ENCODE measurements at places on chromosomes 7 and 10. TPM values are rescaled to one million over a fixed set of nuclear protein-coding genes. Genes with fewer than 3 reads are reported as not detected.
A peak's percentile ranks its signal among the peaks of the same experiment; 100 is the strongest.

GRCh38 chr7:106070567-106071254 lies 41.4 kb downstream of the SYPL1 start:
- no peak for DNase-seq

APBB1IP gene
- 2.1 TPM for total RNA-seq

- DNase-seq: no peak
Observed at GRCh38 chr7:142407939-142408570, 150.2 kb upstream of the PRSS58 start.

DNA sequence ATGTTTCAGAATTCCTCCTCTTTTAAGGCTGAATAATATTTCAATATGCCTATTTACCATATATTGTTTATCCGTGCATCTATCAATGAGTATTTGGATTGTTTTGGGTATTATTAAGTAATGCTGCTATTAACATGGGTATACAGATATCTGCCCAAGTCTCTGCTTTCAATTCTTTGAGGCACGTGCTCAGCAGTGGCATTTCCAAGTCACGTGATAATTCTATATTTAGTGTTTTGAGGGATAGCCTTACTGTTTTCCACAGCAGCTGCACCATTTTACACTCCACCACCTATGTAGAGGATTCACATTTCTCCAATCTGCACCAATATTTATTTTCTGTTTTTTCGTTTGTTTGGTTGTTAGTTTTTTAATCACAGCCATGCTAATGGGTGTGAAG lies 636.8 kb upstream of the ANKRD30A start:
- no peak for DNase-seq

GRCh38 chr10:12432402-12433189 lies 83.2 kb downstream of the CAMK1D start:
- DNase-seq: peak; percentile 51

DNA sequence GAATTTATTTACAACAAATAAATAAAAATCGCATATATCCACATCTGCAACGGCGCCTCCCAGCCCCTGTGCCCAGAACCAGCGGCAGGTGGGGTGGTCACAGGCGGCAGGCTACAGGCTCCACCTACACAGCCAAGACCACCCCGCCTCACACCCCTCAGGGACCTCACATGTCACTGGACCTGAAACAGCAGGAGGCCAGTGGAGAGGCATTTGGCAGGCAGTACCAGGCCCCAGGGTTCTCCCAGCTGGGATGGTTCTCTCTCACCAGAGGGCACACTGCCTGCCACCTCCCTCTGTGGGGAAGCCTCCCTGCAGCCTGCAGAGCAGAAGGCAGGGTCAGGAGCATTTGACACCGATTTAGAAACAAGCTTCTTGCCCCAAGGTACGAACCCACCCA lies 81.5 kb downstream of the MAD1L1 start:
- DNase-seq: no peak

IGF2BP3 gene
- 1.2 TPM for total RNA-seq

GRCh38 chr10:107213861-107214260 lies 49.4 kb upstream of the SORCS1 start:
- no peak for DNase-seq

DNA sequence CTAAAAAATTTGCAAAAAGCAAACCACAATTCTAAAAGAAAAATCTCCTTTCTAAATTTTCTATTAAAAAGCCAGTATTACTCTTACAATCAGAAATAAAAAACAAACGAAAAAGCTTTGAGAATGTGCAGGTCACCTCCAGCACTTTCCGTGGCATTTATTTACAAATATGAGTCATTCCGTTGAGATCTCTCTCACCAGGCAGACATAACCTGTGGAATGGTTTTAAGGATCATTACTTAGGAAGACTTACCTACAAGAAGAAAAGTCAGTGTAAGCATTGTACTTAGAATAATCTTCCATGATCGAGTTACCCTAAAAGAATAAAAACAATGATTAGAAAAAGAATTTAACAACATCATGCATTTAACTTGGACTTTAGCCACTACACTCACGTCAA lies 3.3 kb downstream of the SUN3 start:
- no peak for DNase-seq

GRCh38 chr10:37860494-37861190 lies 3.2 kb upstream of the ZNF248 start:
- DNase-seq: peak; percentile 19

GRCh38 chr7:6630007-6630849 lies 6.9 kb upstream of the ZNF316 start:
- DNase-seq: no peak

FAM25A gene
- not detected for total RNA-seq

DNA sequence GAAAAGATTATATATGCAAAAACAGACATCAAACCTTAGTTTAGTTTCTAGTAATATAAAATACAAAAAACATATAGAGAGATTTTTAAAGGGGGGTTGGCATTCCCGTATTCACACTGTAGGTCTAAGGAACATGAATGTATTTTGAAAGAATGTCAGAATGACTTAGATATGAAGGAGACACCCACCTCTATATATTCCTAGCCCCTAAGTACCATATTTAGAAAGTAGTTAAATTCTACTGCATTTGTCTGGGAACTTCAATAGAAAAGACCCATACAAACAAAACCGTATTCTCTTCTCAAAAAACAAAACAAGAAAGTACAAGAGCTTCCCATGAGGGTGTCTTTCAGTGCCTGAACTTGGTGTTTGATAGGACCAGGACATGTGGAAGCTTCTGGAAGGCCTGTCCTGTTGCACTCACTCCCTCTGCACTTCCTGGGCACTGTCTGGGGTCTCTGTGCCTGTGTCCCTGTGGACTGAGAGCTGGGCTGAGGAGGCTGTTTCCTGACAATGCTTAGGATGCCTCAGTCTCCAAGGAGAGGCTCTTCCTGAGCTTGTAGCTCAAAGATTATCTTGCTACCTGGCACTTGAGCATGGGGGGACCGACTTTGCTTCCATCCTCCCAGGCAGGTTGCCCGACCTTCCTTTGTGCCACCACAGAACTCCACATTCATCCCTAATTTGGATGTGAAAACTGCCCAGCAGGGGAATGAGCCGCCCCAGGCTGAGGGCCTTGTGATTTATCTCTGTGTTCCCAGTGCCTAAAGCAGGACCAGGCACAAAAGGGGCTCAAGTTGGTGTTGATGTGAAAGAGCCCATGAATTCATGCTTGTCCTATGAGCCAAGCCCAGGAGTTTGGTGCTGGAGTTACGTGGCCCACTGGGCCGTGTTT lies 44.4 kb upstream of the KLF6 start:
- DNase-seq: no peak

DNA sequence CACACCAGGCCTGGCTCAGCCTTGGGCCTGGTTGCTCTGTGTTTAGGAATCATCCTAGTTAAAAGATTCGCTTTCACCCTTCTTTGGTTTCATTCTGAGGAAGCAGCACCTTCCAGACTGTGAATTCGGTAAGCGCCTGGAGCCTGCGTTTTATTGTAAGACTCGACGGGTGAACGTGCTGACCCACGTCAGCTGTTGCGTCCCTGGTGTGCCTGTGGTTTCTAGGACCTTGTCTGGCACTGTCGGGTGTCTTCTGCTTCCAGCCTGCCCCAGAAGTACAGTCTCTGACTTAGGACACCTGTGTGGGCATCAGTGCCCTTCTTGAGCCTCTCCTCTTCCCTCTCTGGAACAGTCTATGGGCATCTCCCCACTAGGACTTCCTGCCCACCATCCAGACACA lies 26.3 kb downstream of the MKI67 start:
- DNase-seq: no peak

DNA sequence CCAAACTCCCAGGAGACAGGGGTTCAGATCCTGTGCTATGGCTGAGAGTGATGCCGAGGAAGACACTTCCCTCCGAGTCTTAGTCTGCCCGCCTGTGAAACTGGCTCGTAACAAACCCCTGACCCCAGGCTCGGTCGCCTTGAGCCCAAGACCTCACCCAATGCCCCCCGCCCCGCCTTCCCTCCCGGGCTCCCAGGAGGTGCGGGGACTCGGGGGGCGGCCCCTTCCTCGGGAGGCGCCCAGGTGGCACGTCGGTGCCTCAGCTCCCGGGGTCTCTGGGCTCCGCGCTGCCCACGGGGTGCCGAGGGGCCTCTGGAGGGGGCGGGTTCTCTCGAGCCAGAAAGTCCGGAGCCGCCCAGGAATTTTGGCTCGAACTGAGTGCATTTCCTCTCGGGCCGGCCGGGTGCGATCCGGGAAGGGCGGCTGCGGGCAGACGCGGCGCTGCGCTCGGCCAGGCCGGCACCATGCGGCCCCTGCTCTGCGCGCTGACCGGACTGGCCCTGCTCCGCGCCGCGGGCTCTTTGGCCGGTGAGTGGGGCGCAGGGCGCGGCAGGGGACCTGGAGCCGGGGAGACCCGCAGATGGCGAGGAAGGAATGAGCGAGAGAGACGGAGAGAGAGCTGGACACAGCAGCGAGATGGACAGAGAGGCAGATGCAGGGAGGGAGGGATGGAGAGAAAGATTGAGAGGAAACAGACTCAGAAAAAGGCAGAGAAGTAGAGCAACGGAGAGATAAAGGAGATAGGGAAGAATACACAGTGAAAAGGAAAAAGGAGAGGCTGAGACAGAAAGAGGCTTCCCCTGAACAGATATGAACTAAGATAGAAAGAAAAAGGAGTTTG lies at the start of gene PLAC9:
TSS of gene PLAC9 (plus strand) at position 432 of the 841 bp plus-strand sequence. CDS start at position 465, 33 bp downstream.
- no peak for DNase-seq

GRCh38 chr10:96986200-96986856 lies 154.2 kb downstream of the LCOR start:
- DNase-seq: no peak
